ENCODE measurements at places on chromosomes 5 and 9. TPM values are rescaled to one million over a fixed set of nuclear protein-coding genes. Genes with fewer than 3 reads are reported as not detected.

PCDHGB7 gene
- 3.3 TPM for total RNA-seq

DOK3 gene
- 1.4 TPM for total RNA-seq

GLRA1 gene
- not detected for total RNA-seq

KCNN2 gene
- total RNA-seq, result not detected

DNA sequence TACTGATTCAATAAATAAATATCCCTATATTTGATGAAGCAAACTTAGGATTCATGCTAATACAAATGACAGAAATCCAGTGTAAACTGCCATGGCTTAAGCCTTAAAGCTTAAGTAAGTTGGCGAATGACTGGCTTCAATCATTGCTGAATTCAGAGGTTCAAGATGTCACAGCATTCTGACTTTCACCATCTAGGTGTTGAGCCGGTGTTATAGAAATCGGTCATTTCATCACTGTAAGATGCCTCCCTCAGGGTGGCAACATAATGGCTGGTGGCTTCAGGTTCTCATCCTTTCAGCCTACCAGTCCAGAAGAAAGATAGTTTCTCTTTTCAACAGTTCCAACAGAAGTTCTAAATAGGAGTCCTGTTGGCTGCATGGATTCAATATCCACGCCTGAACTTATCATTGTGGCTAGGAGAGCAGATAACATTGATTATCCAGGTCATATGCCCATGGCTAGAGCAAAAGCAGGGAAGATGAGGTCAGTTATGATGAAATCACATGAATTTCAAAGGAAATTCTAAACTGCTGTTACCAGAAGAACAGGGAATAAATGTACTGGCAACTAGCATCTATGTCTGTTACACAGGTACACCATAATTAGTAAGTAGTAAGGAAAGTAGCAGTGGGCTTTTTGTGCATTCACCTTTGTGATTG is 364.3 kb downstream of the ARRDC3 start:
- DNase-seq, result no peak

DNA sequence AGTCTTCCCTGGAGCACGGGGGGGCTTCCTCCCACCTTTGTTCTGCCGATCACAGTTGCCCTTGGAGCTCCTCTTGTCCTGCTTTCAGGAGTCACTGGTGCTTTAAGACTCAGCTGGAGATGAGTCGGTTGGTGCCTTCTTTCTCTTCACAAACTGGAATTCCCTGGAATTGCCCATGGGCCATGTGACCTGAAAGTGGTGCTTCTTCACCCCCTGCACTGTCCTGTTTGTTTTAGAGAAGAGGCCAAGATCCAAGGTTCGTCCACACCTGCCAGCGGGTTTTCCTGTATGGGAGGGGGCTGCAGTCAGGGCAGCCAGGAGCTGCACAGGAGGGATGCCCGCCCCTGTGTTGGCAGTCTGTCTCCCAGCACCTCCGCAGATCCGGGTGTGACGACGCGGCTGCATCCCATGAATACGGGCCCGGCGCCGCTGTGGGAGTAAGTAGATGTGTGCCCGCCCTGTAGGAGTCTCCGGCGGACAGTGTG is 9.5 kb upstream of the MRPS2 start:
- DNase-seq, result no peak

GRCh38 chr5:178375348-178375747 is 142.7 kb upstream of the PHYKPL start:
- no peak for DNase-seq

All from bronchial epithelial cell (primary cell).